ENCODE measurements at places on chromosomes 7 and 10.

DNA sequence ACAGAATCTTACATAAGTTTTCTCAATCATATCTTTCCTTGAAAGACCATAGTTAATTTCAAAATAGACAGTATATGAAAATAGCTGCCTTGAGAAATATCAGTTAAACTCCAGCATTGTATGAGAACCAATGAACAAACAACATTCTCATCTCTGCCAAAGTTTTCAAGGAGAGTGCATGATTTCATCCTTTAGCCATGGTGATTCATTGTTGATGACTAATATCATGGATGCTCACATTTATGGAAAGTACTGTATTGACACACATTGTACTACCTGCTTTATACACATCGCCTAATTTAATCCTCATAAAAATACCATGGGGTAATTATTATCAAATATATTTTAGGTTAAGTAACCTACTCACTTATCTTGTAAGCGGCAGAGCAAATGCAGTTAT is 250.3 kb downstream of the CNTNAP2 start:
- peak; percentile 7 for DNase-seq

DNA sequence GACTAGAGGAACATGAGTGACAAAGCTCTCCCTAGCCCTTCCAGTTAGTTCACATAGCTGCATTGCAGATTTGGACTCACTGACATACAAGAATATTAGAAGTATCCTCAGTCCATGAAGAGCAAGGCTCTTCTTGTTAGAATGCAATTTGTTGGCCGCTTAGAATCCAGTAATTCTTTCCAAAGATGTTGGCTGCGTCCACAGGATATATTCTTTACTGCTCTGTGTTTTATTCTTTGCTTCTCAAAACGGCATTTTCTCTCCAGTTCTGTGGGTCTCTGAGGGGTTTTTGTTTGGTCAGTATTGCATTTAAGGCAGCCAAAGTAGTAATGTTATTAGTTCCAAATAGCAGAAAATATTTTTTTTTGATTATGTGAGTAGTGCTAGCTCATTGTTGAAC is 588.6 kb downstream of the DNAJB9 start:
- DNase-seq, result no peak

DNA sequence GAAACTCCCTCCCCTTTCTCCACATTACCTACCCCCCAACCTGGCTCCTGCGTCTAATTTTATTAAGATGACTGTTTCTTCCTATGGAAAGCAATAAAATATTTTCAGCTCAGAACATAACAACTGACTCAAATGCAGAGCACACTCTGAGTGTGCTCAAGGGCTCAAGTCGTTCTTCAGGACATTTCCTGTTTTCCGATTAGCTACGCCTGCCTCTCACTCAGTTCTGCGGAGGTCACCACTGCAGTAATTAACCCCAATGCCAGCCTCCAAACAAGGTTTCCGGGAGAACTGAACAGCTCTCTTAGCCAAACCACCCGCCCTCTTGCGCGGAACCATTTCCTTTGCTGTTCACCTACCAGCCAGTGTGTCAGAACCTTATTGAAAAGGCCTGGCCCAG is 19.3 kb downstream of the MYOF start:
- no peak for DNase-seq

DNA sequence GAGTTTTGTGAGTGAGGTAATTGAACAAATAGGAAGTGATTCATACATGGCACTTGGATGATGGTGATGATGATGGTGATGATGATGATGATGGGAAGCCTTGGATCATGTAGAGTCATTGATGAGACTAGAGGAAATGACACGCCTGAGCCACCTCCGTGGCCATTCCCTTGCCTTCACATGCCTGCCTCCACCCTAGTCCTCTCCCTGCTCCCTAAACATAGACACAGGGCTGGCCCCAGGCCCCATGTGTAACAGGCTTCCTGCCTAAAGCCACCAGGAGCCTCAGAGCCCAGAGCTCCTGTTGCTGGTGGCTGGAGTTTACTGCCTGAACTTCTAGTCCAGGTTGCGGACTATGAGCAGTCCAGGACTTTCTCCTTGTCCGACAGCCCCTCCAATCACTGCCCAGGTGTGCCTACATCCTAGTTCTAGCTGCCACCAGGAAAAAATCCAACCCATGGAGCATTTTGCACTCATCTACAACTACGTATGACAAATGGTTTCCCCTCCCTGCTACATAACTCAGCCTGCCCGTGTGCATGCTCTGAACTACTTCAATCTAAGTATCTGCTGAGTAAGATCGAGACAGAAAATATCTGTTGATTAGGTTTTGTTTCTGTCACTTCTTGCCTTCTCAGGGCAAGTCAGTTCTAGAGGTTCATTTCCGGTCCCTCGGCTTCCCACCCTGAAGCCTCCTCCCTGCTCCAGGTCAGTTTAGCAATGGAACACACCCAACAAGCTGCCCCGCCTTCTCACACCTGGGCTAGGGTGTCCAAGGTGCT is 35.5 kb upstream of the KDM7A start:
- no peak for DNase-seq

DNA sequence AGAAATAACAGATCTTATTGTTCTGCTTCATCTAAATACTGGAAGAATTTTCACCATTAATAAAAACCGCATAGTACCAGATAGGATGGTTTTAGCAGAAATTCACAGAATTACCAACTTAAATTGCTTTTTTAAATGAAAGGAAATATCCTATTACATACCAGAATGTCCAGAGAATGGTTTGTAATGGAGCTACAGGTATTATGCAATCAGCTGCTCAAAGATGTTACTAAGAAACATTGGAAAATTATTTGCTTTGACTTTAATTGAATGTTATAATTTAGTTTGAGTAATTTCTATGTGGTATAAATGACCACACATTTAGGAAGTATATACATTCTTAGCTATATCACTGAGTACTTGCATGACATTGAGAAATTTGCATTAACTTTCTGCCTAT is 338.3 kb downstream of the ETV1 start:
- DNase-seq, result no peak

DNA sequence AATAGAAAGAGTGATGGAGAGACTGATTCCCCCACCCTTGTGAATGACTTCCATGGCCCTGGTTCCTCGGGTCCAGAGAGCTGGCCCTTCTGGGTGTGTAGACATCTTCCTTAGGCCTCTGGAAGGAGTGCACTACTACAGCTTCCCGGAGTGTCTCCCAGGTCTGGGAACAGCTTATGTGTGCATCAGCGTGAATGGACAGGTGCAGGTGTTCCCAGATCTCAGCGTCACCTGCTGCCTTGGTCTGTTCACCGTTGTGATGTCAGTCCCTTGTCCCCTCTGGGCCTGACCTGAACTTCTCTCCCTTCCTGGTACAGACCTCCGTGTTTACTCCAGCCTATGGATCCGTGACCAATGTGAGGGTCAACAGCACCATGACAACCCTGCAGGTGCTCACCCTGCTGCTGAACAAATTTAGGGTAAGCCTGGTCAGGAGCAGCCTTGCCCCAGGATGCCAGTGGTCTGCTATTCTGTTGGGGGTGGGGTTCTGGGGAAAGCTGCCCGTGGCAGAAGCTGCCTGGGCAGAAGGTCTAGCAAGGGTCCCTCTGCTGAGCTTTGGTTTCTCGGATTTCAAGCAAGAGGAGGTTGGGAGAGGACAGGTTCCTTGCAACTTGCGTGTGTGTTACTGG is 10.5 kb upstream of the DEPP1 start:
- DNase-seq, result no peak

GRCh38 chr10:94069884-94070283 is 76.2 kb downstream of the PLCE1 start:
- DNase-seq, result peak; percentile 17

- no peak for DNase-seq
These were observed 90.2 kb downstream of the FRMD4A start for GRCh38 chr10:14240253-14241189.

DNA sequence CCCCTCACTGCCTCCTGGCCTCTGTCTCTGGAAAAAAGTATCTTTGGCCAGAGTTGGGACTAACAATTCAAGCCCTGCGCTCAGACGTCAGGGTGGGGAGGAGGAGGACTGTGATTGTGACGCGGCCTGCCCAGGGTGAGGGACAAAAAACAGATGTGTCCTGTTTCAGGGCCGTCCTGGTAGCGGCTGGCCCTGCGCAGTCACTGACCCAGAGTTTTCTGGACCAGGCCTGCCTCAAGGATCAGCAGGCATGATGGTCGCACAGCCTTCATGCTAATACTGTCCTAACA is 110.1 kb downstream of the CYTH3 start:
- DNase-seq, result no peak

- no peak for DNase-seq
These were observed 47.8 kb upstream of the FIGNL1 start for GRCh38 chr7:50497968-50498367.

- no peak for DNase-seq
These were observed 23.4 kb upstream of the ARID5B start for GRCh38 chr10:61877887-61878739.

DNA sequence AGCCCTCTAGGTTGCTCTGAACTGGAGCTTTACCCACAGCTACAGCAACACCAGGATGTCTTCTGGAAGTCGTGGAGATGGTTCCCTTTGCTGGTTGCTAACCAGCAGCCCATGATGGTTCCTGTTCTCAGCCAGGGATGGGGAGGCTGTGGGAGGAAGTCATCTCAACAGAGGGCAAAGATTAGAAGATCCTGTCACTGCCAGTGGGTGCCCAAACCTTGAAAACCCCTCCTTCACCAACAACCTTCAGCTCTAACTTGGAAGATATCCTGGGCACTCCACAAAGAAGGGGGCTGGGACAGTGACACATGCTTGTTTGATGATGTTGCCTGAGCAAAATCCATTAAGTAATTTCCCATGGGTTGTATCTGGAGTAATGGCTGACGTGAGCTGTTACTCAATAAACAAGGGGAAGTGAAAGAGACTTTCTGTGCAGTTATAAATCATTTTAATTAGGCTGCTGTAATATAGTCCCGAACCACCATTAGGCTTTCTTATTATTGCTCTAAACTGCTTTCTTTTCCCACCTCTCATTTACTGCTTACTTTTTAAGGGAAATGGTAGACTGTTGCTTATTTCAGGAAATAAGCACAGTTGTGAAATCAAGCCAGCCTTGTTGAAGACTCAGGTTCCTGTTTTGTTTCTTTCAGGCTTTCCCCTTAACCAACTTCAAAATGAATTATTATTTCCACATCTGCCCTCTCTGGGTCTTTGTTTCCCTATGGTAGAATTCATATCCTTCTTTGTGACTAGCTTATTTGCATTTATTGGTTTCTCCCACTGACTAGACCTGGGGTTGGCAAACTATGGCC is 124.8 kb downstream of the PPP1R17 start:
- DNase-seq, result no peak

- DNase-seq, result no peak
These were observed 20.5 kb upstream of the SGCE start for GRCh38 chr7:94676431-94676830.

DNA sequence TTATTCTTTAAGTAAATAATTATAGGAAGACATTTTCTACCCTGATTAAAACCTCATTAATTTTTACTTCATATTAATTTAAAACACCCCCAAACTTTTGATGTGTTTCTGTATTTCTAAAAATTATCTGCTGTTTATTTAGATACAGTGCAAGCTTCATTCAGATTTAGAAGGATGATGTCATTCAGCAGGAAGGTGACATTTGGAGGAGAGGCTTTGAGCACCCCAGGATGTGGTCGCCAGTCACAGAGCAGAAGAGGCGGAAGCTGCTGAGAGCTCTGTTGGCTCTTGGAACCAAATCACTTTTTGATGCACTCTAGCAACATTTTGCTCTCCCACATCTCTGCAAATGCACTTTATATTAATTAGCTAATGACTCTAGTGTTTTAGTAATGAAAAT is 233.9 kb upstream of the CACNA2D1 start:
- DNase-seq, result no peak

GRCh38 chr10:14093730-14094484 is 236.8 kb downstream of the FRMD4A start:
- DNase-seq, result peak; percentile 3

- no peak for DNase-seq
These were observed 104.9 kb downstream of the SPDYE5 start for GRCh38 chr7:75596727-75597614.

DNA sequence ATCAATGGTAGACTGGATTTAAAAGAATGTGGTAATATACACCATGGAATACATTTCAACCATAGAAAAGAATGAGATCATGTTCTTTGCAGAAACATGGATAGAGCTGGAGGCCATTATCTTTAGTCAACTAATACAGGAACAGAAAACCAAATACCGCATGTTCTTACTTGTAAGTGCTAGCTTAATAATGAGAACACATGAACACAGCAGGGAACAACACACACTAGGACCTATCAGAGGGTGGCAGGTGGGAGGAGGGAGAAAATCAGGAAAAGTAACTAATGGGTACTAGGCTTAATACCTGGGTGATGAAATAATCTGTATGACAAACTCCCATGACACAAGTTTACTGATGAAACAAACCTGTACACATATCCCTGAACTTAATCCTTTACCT is 1435.2 kb downstream of the REEP3 start:
- no peak for DNase-seq

- no peak for DNase-seq
These were observed 35.0 kb downstream of the PRR15 start for GRCh38 chr7:29598613-29599012.

- no peak for DNase-seq
These were observed 158.5 kb downstream of the TRIL start for GRCh38 chr7:28799619-28800018.

GRCh38 chr7:12594122-12594897 is 23.8 kb downstream of the SCIN start:
- DNase-seq, result no peak

DNA sequence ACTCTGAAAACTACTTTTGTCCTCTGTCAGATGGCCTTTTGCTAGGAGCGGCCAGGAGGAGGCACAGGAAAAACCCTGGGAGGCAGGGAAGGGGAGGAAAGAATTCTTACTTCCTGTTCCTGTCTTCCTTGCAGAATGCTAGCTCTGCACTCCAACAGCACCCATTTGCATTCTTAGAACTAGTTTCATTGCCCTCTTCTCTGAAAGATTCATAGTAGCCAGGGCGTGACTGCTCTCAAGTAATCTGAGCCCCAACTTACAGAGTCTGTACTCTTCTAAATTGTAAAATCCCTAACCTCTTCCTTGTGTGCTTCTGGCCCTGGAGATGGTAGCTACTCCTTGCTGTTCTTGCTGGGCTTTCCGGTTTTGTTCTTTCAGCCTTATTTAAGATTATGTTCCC is 75.3 kb upstream of the STEAP1 start:
- DNase-seq, result no peak

- no peak for DNase-seq
These were observed 205.3 kb downstream of the ARHGAP21 start for GRCh38 chr10:24518411-24518810.

- no peak for DNase-seq
These were observed 8.2 kb downstream of the PRXL2A start for GRCh38 chr10:80416479-80417098.

DNA sequence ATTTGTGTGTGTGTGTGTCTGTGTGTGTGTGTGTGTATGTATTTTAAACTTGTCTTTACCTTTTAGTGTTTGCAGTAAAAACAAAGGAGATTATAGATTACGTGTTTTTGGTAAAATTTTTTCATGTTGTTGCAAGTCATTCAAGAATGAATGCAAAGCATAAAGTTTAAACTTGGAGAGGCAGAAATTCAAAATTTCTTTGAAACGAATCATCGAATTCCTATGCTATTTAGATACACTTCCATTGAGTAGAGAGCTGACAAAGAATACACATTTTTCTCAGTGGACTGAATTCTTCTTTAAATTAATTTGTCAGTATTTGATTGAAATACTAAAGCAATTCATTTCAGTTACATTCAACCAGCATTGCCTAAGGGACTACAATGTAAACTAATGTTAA is 66.0 kb upstream of the HDAC9 start:
- DNase-seq, result peak; percentile 37

Measured in kidney glomerular epithelial cell (primary cell).